ENCODE measurements at places on chromosomes 16 and 17.

DNA sequence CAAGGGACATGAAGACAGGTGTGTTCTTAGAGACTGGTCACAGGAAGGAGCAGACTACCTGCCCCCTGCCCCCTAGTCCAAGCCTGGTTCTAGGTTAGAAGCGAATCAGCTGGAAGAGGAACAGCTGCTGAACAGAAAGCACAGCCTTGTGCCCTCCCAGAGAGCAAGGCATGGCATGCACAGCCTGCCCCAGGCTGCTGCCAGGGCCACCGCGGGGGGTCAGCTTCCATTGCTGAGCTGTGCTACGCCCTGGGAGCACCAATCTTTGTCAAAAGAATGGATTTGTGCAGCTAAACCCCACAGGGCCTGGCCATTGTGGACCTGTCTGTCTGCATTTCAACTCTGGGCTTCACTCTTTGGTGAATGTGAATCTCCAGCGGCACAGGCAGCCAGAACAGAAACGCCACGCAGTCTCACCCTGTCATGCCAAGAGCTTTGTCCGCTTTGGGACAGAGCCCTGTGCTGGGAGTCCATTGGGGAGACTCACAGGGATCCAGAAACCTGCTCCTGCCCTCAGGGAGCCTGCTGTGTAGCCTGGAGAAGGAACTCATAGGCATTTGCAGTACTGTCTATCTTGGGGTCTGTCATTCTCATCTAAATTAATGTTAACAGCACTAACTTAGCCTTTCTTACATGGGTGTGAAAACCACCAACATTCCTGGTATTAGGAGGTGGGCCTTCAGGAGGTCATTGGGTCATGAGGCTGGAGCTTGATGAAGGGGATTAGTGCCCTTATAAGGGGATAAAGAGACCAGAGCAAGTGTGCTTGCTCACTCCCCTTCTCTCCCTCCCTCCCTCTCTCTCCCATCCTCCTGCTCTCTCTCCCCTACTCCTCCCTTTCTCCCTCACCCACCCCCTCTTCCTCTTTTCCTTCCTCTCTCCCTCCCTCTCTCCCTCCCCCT lies 25.6 kb upstream of the CDRT4 start:
- DNase-seq = no peak

GRCh38 chr17:43703630-43704029 lies 41.9 kb upstream of the MEOX1 start:
- DNase-seq = no peak

DNA sequence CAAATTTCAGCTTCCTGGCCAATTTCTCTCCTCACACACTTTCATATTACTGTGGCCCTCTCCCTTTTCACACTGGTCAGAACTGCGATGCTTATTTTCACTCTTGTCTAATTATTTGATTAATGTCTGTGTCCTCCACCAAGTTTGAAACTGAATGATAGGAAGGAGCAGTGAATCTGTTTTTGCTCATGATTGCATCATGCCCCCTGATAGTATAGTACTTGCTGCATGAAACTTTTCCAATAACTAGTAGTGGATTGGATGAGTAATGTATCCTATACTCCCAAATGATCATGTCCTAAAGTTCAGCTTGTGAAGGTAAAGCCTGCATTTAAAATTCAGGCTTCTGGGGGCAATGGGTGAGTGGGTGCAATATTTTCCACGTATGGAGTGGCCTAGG lies 121.2 kb downstream of the ASIC2 start:
- no peak for DNase-seq

- DNase-seq = no peak
Measured at GRCh38 chr17:35713069-35713728, 18.2 kb upstream of the RASL10B start.

DNA sequence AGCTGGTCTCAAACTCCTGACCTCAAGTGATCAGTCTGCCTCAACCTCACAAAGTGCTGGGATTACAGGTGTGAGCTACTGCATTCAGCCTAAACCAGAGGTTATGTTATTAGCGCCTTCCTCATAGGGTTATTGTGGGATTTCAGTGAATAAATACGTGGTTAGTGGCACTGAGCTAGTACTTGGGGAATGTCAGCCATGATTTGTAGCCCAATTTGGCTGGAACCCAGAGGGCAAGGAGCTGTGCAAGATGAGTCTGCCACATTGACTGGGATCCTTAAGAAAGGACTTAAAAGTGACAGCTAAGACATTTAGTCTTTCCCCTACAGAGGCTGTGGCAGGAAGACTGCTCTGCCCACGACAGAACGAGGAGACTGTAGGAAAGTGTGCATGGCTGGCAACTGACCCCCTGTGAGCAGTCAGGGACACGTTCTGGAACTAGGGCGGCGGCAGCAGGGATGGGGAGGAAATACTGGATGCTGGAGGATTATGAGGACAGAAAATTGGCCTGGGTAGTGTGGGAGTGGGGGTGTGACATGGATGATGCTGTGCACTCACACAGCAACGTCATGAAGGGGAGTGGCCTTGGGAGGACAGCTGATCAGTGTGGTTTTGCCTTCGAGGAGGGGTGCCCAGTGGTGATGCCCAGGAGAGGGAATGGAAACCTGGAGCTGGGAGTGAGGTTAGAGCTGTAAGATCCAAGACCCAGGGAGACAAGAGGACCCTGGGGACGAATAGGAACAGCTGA lies 14.6 kb downstream of the ATP5PD start:
- peak; percentile 88 for DNase-seq

DNA sequence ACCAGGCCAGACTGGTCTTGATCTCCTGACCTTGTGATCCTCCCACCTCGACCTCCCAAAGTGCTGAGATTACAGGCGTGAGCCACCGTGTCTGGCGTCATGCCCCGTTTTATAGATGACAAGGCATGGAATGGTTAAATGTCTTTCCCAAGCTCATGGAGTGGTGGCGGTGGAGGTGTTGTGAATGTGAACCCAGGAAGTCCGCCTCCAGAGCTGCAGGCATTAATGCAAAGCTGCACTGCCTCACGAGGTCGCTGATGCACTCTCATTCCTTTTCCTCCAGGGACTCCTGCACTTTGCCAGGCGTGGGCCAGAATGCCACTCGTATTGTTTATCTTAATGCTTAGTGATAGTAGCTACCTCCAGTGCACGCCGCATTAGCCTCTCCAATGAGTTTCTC lies 149.6 kb downstream of the WWOX start:
- no peak for DNase-seq

DNA sequence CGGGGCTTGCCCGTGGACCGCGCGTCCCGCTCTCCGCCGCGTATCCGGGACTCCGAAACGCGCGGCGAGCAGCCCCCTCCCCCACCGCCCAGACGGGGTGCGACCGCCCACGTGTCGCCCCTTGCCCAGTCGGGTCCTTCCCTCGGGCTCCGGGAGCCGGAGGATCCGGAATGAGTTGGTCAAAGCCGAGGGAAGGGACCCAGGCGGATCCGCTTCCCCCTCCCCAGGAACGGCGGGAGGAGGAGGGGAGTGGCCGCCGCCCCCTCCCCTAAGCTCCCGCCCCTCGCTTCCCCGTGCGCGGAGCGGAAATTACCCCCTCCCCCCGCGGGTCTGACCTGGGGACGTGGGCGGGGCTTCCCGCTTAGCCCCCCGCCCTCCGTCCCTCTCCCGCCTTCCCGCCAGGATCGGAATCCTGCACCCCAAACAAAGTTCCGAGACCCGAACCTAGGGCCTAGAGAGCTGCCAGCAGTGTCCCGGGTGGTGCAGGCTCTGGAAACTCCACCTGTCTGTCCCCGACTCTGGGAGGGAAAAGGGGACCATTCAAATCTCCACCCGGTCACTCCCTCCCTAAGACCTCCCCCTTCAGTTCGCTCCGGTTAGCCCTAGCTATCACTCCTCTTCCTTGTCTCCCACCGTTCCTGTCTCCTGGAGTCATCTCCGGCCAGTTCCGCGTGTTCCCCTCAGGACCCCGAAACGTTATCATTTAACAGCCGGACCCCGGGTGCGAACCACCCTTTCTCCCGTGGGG lies 1.0 kb upstream of the IGF2BP1 start:
- DNase-seq = no peak

DNA sequence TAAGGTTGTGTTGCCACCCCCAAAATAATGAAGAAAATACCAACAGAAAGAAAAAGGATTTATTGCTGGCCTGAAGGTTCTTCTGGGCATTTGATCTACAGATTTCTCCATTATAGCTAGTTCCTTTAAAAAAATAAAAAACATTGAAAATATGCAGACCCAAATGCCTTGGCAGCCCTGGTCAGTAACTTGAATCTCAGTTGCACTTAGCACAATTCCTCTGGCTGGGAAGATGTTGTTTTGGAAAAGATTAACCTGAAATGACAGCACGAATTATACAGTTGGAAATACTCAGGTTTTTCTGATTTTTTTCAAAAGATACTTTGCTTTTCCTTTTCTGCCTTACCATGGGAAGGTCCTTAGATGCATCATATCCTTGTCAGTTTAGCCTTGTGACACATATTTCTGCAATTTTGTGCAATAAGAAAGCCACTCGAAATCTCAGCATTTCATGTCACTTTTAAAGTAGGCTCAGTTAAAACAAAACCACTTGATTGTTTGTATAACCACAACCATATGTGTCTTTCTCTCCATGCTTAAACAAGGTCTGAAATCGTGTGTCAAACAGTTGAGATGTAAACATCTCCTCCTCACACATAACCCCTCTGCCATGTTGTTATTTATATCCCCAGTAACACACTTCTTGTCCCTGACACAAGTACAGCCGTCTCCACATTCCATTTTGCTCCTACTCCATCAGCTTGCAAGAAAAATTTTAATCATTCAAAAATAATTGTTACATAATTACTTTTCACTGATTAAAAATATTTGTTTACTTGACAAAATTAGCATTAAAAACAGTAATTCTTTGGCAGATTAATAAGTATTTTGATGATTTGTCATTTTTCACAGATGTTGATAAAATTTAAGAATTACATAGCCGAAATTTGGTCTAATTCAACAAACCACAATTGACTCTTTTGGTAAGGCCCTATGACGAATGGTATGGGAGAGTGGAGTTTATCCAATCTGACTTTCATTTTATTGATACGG lies 61.1 kb downstream of the SIAH1 start:
- no peak for DNase-seq

- DNase-seq = no peak
Measured at GRCh38 chr17:16950488-16950887, 21.4 kb downstream of the TNFRSF13B start.

GRCh38 chr16:63005356-63005755 lies 969.1 kb upstream of the CDH8 start:
- no peak for DNase-seq

GRCh38 chr16:80518436-80518835 lies 22.4 kb upstream of the DYNLRB2 start:
- DNase-seq = no peak

DNA sequence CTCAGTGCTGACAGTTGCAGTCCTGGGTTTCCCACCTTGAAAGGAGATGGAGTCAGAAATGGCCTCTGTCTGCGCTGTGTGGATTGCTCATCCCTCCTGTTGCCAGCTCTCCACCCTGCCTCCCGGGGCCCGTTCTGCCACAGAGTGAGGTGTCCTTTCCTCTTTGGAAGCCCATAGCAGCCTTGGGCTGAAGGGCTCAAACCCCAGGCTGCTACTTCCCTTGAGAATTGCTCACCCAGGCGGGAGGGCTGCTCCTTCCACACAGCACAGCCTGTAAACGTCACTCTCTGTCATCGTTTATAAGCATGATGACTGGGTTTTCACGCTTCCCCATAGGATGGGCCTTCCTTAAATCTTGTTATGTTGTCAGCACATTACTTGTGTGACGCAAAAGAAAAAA lies 62.7 kb downstream of the FOXK2 start:
- DNase-seq = no peak

DNA sequence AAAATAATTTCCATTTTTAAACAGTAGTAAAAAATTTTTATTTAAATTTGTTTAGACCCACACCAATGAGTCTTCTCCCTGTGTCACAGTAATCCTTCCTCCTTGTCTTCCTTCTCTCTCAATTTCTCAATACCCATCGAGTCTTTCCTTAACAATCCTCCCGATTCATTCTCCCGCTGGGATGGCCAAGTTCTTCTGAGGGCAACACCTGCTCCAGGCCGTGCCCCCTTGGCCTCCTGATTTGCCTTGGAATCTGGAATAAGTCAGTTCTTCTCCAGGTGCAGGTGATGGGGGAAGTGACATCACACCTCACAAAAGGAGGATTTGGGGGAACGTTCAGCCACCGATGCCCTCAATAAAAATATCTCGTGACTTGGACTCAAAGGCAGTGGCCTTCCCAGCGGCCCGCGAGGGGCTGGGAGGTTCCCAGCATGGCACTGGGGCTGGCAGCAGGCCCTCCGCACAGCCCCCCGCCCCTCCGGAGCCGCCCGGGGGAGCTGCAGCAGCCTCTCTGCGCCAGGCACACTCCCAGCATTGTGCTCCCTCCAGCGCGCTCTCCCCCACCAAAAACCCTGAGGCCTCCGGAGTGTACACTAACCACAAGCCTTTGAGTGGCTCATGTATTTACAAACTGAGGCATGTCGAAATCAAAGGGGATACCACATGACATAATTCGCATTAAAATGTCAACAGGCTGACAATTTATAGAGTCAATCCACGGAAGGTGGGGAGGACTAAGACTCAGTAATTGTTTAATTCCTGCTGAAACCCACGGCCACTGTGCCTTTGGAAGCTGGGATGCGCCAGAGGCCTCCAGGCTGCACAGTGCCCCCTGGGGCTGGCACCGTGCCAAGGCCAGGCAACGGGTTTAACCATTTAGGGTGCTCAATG lies 120.5 kb downstream of the ZFHX3 start:
- no peak for DNase-seq

DNA sequence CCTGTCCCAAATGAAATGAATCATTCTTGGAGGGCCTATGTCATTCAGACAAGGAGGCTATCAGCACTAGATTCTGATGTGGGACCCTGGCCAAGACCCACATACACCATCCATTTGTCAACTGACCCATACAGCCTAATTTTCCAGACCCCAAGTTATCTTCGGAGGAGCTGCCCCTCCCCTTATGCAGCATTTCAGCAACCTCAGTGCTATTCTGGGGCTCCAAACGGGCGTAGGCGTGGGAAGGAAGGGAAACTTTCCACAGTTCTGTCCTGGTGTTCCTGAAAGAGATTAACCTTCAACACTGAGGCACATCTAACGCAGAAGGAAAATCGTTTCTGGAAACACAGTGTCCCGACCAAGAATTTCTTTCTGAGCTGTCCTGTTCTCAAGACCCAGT lies 86.7 kb downstream of the MYH11 start:
- DNase-seq = no peak

- no peak for DNase-seq
Measured at GRCh38 chr17:36027761-36028160, 10.0 kb upstream of the CCL23 start.

DNA sequence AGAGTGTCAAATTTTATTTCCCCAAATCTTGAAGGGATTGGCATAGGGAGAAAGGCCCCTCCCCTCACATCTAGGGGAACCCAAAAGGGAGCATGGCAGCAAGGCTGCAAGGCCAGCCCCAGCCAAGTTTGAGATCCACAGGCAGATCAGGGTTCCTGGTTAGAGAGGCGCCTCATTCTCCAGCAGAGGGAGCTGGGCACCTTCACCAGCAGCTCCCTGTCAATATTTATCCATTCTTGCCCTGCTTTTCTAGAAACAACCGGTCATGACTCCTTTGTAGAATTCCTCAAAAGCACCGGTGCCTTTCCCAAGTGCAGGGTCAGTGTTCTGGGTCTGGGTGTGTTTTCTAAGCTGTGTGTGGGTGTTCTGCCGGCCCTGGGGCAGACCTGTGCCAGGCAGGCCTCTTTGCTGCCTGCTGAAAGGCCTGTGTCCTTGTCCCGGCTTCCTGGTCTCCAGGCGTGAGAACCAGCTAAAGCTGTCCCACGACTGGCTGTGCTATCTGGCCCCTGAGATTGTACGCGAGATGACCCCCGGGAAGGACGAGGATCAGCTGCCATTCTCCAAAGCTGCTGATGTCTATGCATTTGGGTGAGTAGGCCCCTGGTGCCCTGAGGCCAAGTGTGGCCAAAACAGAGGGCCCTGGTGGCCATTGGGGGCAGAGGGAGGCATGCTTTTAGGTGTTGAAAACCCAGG lies 21.2 kb upstream of the LGALS9 start:
- peak; percentile 9 for DNase-seq

- DNase-seq = no peak
Measured at GRCh38 chr16:23979982-23980381, 144.2 kb downstream of the PRKCB start.
